ENCODE measurements at places on chromosomes 11 and 22.

DNA sequence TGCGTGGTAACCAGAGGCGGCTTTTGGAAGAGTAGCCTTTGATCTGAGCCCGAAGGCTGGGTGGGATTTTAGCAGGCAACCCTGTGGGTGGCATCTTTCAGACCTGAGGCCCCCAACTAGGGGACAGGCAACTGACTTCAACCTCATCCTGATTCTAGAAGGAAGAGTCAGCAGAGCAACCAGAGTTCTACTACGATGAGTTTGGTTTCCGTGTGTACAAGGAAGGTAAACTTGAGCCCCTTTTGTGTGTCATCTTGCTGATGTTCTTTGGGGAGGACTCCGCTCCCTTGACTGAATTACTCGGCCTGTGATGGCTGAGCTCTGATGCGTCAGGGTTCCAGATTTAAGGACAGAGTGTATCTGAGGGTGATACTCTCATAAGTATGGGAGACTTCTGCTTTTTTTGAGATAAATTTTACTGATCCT lies 31.6 kb downstream of the SGSM3 start:
- no peak for DNase-seq

DNA sequence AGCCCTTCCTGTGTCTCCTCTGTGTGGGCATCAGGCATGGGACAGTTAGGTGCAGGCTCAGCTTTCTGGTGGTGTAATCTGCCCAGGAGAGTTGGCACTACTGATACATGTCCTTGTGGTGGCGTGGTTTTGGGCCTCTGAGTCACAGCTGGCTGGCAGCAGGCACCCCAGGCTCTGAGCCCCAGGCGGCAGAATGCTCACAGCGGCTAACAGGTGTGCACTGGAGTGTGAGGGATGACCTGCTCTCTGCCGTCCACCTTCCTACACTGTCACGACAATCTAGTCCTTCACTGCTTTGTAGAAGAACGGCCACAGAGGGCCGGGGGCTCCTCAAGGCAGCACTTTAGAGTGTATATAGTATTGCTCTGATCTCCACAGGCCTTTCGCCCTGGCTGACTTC lies 100.3 kb upstream of the PITPNB start:
- DNase-seq: no peak

DNA sequence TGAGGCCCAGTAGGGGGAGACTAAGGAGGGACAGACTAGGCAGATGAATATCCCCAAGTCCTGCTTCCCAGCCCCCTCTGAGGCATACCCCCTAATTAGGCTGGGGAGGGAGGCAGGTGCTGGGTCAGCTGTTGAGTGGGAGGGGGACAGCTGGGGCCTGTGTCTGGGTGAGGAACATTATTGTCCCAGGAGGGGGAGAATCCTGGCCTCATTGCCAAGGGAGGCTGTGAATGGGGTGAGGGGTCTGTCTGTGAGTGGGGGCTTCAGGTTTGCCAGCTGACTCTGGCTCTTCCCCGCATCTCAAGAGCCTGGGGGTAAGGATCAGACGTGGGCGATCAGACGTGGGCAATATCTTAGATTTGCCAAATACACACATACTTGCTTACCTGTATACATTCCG lies 2.1 kb downstream of the INPPL1 start:
- no peak for DNase-seq

- no peak for DNase-seq
These were observed 15.8 kb downstream of the PHLDB1 start for GRCh38 chr11:118623269-118623655.

DNA sequence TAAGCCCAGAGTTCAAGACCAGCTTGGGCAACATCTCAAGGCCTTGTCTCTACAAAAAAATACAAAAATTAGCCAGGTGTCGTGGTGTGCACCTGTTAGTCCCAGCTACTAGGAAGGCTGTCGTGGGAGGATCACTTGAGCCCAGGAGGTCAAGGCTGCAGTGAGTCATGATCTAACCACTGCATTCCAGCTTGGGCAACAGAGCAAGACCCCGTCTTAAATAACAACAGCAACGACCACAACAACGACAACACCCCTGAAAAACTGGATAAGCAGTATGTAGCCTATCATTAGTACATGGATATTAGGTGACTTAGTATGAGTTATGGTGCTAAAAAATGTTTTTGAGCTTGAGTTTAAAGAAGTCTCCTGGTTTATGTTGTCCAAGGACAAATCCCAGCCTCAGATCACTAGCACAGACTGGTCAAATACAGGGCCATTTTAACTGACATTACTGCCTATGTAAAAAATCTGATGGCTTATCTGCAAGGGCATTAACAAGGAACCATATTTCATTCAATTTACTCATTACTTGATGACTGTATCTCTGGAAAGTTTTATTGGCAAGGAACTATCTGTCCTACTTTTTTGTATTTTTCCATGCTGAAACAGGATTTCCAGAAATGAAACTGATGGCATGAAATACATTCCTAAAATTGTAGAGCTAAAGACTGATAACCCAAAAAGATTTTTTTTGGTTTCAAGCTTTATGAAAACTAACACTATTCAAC lies 23.4 kb downstream of the C2CD3 start:
- no peak for DNase-seq

- DNase-seq: no peak
These were observed 55.3 kb upstream of the ALKBH3 start for GRCh38 chr11:43825217-43825816.

GRCh38 chr11:73405146-73405510 lies 28.9 kb downstream of the RELT start:
- DNase-seq: no peak

GRCh38 chr11:38824573-38824972 lies 2226.5 kb upstream of the RAG2 start:
- no peak for DNase-seq

- no peak for DNase-seq
These were observed 67.1 kb downstream of the SLC1A2 start for GRCh38 chr11:35352077-35352888.

DNA sequence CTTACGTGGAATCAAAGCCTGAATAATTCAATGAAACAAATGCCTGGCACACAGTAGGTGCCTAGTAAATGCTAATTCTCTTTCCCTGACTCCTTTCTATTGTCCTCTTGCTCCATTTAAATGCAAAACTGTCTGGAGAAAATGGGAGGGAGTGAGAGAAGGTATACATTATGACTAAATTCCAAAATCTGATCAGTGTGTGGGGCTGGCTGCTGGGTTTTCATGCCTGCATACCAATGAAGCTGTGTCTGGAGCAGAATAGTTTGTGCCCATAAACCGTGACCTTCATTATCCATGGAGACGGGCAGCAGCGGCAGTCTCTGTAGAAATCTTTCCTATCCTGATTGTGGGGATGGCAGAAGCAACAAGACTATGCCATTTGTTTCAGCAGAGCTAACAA lies 223.4 kb upstream of the ZBED5 start:
- DNase-seq: no peak

DNA sequence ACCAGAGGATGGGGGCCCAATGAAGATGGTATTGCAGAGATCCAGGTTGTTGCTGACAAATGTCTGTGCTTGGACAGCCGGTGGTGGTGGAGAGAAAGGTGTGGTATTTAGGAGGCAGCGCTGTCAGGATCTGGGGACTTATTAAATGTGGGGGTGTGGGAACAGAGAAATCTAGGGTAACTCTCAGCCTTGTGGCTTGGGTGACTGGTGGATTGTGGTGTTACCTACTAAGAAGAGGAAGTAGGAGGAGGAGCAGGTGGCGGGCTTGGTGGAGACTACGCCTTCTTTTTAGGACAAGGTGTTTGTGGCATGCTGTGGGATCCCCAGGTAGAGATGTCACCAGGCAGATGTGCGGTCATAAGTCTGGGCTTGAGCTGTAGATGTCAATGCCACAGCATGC lies 144.0 kb downstream of the GRIK4 start:
- no peak for DNase-seq

GRCh38 chr11:61328351-61328750 lies 4.6 kb downstream of the DDB1 start:
- DNase-seq: no peak

GRCh38 chr11:70191495-70192140 lies 11.5 kb upstream of the FADD start:
- peak; percentile 34 for DNase-seq

- no peak for DNase-seq
These were observed 25.5 kb downstream of the DDI1 start for GRCh38 chr11:104061853-104062521.

GRCh38 chr11:3675971-3676370 lies 4.8 kb upstream of the CHRNA10 start:
- no peak for DNase-seq

DNA sequence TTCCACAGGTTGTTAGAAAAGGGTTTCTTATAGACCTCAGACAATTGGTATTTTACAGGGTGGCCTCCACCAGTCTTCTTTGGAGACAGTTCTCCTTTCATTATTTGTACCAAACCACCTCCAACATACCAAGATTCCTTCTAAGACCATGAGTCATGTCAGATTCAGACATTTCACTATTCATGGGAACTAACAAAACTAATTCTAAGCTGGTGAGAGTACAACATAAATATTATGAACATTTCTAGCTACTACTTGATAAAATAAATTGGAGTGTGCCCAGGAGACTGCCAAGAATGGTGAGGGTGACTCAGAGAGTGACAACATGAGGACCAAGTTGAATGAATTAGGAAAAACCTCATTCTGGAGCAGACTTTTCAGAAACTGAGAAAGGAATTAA lies 494.6 kb upstream of the LRRC4C start:
- no peak for DNase-seq

DNA sequence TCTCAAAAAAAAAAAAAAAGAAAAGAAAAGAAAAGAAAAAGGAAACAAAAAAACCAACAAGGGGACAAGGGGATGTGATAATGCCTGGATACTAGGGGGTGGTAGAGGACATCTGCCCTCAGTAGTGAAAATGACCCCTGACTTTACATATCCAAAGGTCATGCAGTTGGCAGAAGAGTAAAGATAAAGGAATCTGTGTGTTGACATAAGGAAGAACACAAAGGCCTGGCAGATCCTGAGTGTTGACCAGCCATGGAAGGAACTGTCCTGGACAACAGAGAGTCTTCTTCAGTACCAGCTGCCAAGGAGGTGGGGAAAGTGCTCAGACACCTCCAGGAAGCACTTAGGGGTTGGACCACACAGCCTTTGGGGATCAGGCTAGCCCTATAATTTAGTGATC lies 12.6 kb downstream of the SLC43A1 start:
- DNase-seq: no peak

DNA sequence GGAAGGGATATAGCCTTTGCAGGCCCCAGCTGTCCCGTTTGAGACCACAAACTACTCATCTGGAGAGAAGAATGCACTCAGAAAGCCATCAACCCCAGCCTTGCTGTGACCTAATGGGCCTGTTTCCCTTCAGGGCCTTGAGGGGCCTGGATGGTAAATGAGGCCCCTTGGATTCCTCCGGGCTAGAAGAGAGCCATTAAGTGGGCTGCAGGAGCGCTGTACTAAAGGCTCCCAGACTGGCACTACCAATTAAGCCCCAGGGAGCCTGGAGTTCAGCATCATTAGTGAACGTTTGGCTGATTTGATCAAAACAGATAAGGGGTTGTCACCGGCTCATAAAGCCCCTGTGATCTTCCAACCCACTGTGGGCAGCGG lies 23.0 kb downstream of the CD5 start:
- no peak for DNase-seq

GRCh38 chr11:6307876-6308275 lies 12.4 kb downstream of the CAVIN3 start:
- no peak for DNase-seq

- DNase-seq: no peak
These were observed at the start of gene CABP7 for GRCh38 chr22:29719899-29720645. Gene CABP7 (plus strand): TSS chr22:29720003. CDS start chr22:29720425, 422 bp downstream.

GRCh38 chr11:112352907-112353306 lies 92.2 kb upstream of the PLET1 start:
- DNase-seq: no peak

- DNase-seq: no peak
These were observed 3.4 kb upstream of the ANO1 start for GRCh38 chr11:70074746-70075145.

GRCh38 chr11:103939694-103940093 lies 96.7 kb upstream of the DDI1 start:
- DNase-seq: no peak
